Kidney tubule cell (primary cell): ENCODE measurements at places on chromosomes 1 and 21.

DNA sequence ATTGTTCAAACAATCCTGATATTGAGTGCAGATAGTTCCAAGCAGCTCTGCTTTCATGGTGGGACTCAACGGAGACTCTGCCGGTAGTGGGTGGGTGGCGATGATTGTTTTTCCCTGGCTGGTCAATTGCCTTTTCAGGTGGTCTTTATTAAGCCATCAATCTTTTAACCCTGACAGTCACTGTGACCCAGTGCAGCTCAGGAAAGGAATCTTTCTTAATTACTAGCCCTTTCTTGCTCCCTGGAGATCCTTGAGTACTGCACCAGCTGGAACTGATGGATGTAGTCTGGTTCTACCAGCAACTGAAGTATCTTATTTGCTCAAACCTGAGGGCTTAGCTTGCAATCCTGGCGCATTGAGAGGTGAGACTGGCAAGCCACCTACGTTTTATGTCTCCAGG is 196.4 kb downstream of the PLPP3 start:
- no peak for DNase-seq

GRCh38 chr1:169776440-169776839 is 18.3 kb downstream of the METTL18 start:
- DNase-seq: no peak

DNA sequence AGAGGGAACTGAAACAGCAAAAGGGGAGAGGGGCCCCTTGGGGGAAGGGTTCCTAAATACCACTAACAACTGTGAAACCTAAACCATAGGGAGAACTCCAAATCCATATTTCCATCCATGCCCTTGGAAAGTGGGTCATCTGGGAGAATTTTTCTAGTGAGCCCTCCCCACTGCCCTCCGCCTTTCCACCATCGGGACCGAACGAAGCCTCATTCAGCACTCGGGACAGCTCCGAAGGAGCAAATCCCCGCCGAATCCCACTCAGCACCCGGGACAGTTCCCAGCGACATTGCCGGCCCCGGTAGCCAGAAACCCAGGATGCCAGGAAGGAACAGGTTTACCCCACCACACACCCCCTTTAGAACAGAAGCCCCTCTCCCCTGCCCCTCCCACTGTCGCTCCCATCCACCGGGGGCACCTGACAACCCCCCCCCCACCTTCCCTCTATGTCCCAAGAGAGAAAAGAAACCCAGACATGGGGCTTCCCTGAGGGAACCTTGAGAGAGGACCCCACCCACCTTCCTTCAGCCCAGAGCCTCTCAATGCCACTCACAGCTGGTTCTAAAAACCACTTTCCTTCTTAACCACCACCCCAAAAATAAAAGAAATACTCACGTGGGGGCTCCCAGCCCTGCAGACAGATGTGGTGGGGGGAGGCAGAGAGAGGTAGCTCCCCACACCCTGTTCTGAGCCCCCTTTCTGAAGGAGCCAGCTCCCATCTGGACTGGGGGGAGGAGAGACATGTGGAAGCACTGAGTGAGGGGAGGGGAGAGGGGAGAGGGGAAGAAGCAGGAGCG is 4.5 kb downstream of the DLGAP3 start:
- DNase-seq: peak; percentile 58

GRCh38 chr1:95953015-95953414 is 719.0 kb downstream of the RWDD3 start:
- peak; percentile 33 for DNase-seq

- no peak for DNase-seq
Measured at GRCh38 chr1:3680488-3681230, 28.3 kb downstream of the TP73 start.

DNA sequence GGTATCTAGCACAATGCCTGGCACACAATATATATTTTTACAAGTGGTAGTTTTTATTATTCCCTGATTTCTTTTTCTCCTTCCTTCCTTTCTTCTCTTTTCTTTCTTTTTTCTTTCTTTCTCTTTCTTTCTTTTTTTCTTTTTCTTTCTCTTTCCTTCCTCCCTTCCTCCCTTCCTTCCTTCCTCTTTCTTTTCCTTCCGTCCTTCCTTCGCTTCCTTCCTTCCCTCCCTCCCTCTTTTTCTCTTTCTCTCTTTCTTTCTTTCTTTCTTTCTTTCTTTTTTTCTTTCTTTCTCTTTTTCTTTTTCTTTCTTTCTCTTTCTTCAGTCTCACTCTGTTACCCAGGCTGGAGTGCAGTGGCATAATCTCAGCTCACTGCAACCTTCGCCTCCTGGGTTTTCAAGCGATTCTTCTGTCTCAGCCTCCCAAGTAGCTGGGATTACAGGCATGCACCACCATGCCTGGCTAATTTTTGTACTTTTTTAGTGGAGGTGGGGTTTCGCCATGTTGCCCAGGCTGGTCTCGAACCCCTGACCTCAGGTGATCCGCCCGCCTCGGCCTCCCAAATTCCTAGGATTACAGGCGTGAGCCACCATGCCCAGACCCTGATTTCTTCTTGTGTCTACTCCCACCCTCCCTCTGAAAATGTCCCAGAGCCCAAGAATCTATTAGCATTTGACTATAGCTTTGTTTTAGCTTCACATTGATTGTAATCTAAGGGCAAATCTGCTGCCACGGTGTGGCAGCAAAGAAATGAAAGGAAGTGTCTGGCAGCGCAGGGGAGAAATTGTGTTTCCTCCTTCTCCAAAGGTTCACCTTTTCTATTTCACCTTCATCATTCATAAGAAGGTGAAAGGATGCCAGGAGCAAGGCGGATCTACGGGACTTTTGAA is 19.9 kb upstream of the ABCB10 start:
- peak; percentile 19 for DNase-seq

- DNase-seq: no peak
Measured at GRCh38 chr1:162196387-162196786, 126.9 kb downstream of the NOS1AP start.

- DNase-seq: no peak
Measured at GRCh38 chr1:218845589-218845988, 328.1 kb upstream of the LYPLAL1 start.

GRCh38 chr1:155175927-155176371 is 2.3 kb downstream of the TRIM46 start:
- DNase-seq: no peak

DNA sequence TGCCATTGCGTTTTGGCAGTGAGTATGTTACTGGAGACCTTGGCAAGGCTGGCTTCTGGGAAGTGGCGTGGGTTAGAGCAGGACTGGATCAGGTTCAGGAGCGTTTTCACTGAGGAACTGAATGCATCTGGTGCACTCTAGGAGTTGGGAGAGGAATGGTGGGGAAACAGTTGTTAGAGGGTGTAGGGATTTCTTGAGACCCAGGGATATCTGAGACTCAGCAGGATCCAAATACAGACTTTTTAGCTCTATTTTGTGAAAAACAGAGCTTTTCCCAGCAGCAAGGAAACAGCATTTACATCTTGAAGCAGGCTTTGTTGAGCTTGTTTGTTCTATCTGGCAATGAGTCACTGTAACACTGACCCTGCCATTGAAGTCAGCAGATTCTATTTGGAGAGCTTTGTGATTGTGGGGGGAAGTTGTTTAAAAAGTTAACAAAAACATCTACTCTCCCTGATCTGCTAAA is 56.9 kb upstream of the NRIP1 start:
- peak; percentile 31 for DNase-seq

GRCh38 chr1:76278711-76279100 is 204.2 kb downstream of the ST6GALNAC3 start:
- DNase-seq: no peak

DNA sequence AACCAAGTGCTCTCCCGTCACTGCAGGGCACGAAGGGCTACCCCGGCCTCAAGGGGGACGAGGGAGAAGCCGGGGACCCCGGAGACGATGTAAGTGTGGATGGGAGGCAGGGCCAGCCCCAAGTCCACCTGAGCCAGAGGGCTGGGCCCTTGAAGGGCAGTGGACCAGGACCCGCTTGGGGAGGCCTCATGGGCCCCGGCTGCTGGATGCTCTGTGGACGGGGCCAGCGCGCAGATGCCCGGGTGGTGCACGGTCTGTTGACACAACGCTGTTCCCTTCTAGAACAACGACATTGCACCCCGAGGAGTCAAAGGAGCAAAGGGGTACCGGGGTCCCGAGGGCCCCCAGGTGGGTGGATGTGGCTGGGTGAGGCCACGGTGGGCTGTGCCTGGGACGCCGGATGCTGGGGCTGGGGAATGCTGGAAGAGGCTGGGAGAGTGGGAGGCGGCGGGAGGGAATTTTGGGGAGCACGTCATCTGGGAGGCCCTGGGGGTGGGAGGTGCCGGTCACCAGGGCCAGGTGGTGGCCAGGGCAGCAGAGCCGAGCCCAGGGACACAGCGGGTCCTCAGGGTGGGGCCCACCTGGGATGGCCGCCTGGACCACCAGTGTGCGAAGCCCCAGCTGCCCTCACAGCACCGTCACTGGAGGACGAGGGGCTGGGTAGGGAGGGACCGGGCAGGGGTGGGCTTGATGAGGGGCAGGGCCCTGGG is 17.5 kb downstream of the COL6A1 start:
- DNase-seq: no peak

DNA sequence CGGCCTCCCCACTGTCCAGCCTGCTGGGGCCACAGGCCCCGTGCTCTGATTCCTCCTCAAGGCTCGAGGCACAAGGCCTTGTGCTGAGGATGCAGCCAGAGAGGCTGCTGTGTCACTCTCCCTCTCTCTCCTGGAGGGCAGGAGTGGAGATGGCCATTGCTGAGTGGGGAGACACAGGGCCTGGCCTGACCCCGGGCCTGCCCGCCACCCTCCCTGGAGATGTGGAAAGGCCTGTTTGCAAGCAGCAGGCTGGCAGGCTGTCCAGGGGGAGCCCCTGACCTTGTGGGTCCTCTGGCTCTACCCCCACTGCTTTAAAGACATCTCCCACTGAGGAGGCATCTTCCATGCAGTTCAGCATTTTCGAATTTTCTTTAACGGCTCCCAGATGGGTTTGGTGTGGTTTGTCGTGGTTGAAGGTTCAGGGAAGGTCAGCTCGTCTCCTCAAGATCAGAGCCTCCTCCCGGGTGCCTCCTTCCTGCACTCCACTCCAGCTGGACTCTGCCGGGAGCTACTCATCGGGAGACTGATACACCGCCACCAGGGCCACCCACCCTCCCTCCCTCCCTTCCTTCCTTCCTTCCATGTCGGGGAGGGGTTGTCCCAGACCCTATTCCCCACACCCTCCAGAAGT is 69.1 kb downstream of the SPSB1 start:
- DNase-seq: no peak

DNA sequence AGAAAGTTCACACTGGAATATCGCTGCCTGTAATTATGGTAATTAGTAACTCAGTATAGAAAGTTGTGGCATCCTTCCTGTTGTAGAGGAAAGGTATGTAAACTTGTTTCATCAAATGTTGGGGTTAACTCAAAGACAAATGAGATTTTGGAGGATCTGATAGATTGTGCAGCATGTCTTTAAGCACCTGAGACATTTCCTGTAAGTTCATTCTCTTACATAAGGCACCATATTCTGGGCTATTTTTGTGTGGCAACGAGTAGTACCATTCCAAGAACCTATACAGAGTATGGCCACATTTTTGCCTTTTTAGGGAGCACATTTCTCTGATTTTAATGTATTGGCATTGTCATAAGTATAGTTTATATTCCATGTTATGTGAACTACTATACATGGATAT is 88.8 kb downstream of the CDC14A start:
- no peak for DNase-seq

DNA sequence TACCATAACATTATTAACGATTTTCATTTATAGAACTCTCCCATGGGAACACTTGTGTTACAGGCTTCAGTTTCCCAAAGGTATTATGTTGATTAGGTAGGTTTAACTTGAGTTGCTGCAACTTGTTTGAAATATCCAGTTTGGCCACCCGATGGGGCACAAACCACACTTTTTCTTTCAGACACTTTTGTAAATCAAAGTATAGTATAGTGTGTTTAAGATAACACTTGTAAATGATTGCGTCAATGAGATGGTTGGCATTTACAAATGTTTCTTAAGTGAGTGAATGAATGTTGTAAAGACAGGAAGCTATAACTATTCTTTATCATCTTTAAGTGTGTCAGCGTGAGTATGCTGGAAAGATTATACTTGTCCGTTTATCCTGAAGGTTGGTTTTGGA is 4.3 kb downstream of the XPR1 start:
- DNase-seq: peak; percentile 25

DNA sequence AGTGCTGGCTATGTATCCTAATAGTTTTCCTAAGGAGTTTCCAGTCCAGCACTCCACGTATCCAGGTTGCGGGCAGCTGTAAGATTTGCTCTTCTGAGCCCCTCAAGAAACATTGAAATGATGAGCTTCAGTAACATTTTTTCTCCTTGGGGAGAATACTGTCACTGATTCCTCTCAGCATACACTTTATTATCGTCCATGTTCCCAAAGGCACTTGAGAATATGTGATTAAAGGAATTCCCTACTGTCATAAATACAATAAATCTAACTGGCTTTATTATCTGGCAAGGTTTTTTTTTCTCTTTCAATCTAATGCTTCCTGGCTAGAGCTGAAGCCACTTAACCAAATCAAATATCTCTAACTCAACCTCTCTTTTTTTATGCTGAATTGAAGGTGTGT is 359.2 kb upstream of the PKN2 start:
- DNase-seq: no peak

DNA sequence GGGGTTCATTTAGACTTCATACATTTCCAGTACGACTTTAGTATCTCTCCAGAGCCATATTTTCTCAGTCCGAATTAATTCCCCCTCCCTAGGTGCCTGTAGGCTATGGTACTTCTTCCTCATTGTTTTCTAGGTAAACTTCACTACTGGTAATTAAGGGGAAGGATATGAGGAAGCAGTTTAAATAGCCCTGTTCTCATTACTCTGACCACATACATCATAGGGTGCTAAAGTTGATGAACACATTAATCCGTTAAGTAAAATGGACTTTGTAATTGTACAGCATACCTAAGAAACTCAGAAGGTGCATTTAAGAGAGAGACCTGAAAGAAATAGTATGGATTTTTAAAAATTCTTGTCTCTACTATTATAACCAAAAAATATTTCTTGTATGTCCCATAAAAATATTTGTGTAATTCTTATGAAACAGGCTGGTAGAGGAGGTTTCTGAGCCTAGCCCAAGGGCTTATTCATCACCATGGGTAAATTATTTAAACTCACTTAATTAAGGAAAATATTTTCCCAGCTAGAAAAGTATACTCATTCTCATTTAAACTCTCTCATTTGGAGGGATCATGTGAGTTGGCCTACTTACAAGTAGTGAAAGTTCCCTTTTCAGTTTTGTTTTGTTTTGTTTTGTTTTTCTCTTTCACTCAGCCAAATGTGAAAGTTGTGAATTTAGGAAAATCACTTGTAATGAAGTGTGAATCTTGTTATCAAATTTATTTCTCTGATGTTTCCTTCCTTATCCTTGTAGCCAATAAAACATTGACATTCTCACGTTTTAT is 2.0 kb downstream of the PRMT6 start:
- peak; percentile 6 for DNase-seq

DNA sequence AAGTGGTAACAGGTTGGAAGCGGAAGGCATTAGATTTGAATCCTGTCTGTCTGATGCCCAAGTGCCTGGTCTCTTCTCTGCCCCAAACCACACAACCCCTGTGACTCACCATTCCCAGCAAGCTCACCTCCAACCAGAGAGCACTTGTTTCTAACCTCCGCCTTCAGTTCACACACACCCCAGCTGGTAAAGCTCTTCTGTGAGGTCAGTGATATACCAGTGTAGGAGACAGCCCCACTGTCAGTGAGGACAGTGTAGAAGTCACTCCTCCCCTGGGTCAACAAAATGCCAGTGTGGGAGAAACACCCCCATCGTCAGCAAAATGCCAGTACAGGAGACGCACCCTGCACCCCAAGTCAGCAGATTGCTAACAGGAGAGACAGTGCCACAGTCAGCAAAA is 2.6 kb downstream of the RIMS3 start:
- DNase-seq: peak; percentile 60

- peak; percentile 57 for DNase-seq
Measured at GRCh38 chr1:223482766-223483165, 89.6 kb downstream of the CCDC185 start.
